ENCODE measurements at places on chromosomes 12 and 14.

GRCh38 chr12:68790952-68791234, 17.1 kb upstream of the MDM2 start:
- no peak for DNase-seq

- DNase-seq: no peak
Measured at GRCh38 chr14:104284636-104285507, 146.5 kb downstream of the KIF26A start.

DNA sequence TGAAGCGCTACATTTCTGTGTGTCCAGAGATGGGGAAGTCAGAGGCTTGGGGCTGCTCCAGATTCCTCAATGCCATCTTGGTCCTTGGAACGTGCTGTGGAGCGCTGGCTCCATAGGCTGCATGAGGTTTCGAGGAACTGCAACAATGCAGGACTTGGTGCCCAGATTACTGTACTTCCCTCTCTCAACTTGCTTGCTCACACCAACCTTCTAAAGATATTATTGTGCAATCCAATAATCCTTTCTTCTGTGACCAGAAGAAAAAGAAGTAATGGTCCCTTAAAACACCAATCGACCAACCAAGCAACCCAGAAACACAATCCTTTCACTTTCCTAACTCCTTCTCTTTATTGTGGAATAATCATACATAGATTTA, 3.7 kb downstream of the PRICKLE1 start:
- no peak for DNase-seq

- DNase-seq: no peak
Measured at GRCh38 chr12:29131539-29131938, 17.5 kb upstream of the FAR2 start.

DNA sequence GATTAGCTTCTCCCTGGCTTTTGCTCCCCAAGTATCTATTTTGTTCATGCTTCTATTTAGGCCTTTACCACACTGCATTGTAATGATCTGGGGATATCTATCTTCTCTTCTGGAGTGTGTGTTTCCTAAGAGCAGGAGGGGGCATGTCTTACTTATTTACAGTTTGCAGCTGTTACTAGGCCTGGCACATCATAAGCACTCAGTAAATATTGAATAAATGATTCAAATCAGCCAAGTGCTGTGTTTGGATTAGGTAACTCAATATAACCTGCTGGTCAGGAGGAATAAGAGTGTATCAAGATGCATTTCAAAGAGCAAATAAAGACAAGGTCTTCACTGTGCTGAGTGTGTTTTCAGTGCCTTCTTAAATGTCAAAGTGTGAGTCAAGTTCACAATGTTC, 186.1 kb downstream of the FOXG1 start:
- no peak for DNase-seq
